ENCODE measurements at places on chromosomes 1 and 21.

GRCh38 chr1:217617126-217617525 lies 13.8 kb downstream of the GPATCH2 start:
- DNase-seq = no peak

- DNase-seq = no peak
Observed at GRCh38 chr1:186057086-186057485, 318.0 kb downstream of the TPR start.

GRCh38 chr1:29812408-29813135 lies 576.2 kb downstream of the PTPRU start:
- no peak for DNase-seq

DNA sequence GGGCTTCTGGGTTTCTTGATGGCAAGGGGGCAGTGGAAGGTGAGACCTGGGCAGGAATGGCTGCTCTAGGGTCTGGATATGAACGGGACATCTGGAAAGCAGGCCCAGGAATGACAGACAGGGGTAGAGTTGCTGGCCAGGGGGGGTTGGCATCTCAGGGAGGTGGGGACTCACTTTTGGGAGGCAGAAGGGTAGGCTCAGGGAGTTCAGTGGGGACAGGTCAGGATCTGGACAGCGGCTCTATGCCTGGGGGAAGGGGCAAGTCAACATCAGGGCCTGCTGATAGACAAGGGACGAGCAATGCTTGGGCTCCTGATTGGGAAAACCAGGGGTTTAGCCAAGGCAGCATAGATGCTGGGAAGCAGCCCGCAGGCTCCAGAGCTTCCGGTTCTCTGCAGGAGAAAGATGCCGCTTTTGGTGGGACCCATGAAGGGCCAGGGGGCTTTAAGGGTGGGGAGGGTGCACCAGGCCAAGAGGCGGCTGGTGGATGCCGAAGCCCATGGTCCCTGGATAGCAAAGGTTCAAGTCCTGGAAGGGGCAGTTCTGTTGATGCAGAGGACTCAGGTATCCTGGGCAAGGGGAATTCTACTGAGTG lies 21.9 kb downstream of the IGFN1 start:
- no peak for DNase-seq

GRCh38 chr1:95659588-95659987 lies 425.6 kb downstream of the RWDD3 start:
- no peak for DNase-seq

GRCh38 chr1:85061711-85062424 lies 13.6 kb upstream of the MCOLN3 start:
- DNase-seq = peak; percentile 92

GRCh38 chr1:101188331-101188730 lies 48.5 kb upstream of the S1PR1 start:
- no peak for DNase-seq

- no peak for DNase-seq
Observed at GRCh38 chr1:192303029-192303428, 13.8 kb upstream of the RGS21 start.

- no peak for DNase-seq
Observed at GRCh38 chr1:247114351-247115140, 10.4 kb upstream of the ZNF669 start.

GRCh38 chr1:173204693-173205092 lies 2.4 kb downstream of the TNFSF4 start:
- DNase-seq = no peak

DNA sequence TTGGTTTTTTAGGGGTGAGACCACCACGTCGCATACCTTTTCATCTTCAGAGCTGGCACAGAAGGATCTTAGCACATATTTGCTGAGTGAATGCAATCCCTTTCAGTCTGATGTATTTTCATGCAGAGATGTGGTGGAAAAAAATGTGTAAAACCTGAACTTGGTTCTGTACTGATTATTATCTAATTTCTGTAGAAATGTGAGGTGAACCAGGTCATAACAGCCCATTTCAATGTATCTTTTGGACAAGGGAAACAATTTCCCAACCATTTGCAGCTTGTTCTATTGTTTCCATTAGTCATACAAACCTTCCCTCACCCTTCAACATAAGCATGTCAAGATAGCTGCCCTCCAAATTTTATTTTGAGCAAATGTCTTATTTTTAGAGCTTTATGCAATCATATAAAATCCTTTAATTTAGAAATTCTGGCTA lies 46.8 kb upstream of the RUNX1 start:
- DNase-seq = no peak

- no peak for DNase-seq
Observed at GRCh38 chr1:211894312-211894711, 63.7 kb upstream of the LPGAT1 start.

DNA sequence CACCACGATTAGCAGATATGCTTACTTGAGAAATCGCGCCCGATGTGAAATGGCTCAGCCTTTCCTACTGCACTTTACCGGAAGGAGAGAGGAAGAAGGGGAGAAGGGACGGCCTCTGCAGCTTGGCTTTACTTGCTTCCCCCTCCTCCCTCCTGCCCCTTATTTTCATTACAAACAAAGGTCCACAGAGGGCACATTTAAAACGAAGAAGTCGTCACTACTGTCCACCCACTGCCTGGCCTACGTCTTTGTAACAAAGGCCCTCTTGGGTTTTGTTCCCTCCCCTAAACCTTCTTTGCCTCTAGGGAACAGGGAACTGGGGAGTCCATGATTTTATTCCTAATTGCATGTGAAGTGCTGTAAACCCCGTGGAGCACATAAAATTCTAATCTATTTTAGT lies 308.5 kb downstream of the LMX1A start:
- no peak for DNase-seq

GRCh38 chr21:46437096-46437498 lies 21.6 kb upstream of the DIP2A start:
- no peak for DNase-seq

DNA sequence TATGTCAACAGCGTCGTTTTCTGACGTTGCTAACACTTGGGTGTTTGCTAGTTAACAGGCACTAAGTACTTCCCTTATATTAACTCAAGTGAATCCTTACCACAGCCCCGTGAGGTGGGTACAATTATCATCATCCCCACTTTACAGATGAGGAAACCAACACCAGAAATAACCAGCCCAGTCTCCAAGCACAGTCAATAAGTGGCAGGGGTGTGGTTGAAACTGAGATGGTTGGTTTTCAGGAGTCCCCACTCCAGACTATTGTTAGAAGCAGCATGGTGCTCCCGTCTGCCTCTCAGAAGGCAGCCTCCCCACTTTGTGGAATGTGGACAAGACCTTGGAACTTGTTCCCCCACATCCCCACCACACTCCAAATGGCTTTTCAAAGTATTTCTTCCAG lies 45.7 kb upstream of the ACOT11 start:
- no peak for DNase-seq

DNA sequence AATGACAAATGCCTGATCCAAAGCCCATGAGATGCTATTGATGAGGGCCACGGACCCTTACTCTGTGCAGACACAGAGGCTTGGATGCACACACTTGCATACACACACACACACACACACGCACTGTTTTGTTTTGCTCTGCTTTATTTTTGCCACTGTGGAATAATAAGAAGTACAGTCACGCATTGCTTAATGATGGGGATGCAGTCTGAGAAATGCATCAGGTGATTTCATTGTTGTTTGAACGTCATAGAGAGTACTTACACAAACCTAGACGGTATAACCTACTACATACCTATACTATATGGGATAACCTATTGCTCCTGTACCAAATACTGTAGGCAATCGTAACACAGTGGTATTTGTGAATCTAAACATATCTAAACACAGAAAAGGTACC lies 104.4 kb downstream of the RHOU start:
- DNase-seq = no peak

GRCh38 chr1:31708324-31708723 lies 4.5 kb upstream of the COL16A1 start:
- no peak for DNase-seq

DNA sequence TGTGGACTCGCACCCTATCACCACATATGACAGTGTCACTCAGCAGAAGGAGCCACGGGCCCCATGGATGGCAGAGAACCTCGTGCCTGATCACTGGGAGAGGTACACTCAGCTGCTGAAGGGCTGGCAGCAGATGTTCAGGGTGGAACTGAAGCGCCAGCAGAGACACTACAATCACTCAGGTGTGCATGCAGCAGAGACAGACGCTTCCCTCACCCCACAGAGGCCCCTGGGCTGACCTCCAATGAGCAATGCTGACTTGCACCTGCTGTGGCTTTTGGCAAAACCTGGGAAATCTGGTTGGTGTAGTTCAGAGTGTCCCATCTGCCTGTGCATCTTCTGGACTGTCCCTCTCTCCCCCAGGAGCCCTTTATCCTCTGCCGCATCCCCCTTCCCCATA lies 51.9 kb downstream of the KIAA1614 start:
- DNase-seq = no peak

DNA sequence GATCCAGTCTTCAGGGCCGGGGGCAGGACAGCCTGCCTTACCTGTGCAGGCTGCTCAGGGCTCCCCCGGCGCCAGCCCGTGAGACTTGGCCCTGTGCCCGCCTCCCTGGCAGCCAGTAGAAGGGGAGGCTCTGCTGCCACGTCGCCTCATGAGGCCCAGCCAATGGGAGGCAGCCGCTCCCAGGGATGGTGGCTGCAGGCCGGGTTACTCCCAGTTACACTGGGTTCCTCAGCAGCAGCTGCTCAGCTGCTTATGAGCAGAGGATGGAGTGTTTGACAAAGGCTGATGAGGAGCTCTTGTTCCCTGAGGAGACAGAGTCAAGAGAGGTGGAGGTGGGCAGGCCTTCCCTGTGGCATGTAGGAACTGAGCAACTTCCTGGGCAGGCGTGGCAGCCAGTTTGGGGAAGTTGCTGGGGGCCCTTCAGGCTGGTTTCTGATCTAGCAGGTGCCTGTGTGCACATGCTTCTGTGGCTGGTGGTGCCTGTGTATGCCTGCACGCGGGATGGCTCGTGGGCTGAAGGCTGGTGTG lies 5.5 kb downstream of the MFSD2A start:
- peak; percentile 21 for DNase-seq

GRCh38 chr1:212610575-212610967 lies 2.0 kb downstream of the ATF3 start:
- DNase-seq = no peak

DNA sequence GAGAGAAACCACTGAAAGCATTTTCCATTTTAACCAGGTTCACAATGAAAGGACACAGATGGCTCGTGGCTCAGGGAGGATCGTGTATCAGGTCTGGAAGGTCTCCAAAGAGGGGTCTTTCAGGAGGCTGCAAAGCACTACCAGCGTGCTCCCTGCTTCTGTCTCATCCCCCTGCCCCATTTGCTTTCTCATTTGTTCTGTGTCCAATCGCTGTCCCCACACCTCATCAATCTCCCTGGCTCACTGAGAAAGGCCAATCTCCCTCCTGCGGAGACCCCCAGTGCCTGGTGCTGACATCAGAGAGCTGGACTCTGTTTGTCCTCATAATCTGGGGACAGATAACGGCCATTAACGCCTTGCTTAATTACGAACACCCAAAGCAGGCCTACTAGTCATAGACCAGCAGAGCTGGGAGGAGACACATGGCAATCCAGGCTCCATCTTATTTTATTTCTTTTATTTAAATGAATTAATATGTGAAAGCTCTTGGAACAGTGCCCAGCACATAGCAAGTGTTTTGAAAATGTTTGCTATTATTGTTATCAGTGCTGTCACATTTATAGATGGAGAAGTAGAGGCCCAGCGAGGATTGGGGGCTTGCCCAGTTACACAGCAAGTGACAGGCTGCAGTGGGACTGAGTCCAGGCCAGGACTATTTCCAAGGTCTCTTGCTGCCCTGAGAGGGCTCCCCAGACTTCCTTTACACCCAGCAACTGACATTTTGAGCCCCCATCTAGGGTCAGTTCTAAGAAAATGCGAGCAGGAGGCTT lies 341.0 kb upstream of the USP24 start:
- no peak for DNase-seq

GRCh38 chr1:234272656-234273312 lies 100.5 kb upstream of the COA6 start:
- DNase-seq = no peak

DNA sequence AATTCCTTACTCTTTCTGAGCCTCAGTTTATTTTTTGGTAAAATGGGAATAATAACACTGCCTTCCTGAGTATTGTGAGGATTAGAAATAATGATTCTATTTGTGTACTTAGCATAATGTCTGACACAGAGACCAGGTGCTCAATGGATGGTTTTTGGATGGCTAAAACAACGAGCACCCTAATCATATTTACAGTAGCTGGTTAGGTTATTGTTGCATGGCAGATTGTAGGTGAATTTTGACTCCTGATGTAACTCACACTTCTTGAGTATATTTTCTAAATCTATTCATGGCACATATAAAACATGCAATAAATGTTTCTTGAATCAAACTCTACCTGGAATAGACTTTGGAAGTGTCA lies 11.9 kb upstream of the DUSP10 start:
- DNase-seq = no peak

- no peak for DNase-seq
Observed at GRCh38 chr1:179938752-179939151, 15.9 kb upstream of the CEP350 start.

GRCh38 chr1:74328851-74329250 lies 93.7 kb downstream of the TNNI3K start:
- DNase-seq = no peak

DNA sequence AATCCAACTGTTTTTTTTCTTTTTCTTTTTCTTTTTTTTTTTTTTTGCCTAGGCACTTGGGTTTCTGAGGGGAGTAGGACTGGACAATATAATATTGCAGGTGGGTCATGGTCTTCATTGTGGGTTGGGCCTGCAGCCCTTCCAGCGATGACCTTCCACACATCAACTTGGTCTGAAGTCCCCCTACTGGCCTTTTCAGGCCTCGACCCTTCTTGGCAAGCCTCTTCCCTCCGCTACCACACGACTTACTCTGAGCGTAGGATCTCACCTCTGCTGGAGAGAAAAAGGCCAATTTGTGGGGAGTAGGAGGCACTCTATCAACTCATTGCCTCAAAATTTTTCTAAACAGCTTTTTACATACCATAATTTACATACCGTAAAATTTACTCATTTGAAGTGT lies 51.1 kb upstream of the GRIK3 start:
- DNase-seq = peak; percentile 4

DNA sequence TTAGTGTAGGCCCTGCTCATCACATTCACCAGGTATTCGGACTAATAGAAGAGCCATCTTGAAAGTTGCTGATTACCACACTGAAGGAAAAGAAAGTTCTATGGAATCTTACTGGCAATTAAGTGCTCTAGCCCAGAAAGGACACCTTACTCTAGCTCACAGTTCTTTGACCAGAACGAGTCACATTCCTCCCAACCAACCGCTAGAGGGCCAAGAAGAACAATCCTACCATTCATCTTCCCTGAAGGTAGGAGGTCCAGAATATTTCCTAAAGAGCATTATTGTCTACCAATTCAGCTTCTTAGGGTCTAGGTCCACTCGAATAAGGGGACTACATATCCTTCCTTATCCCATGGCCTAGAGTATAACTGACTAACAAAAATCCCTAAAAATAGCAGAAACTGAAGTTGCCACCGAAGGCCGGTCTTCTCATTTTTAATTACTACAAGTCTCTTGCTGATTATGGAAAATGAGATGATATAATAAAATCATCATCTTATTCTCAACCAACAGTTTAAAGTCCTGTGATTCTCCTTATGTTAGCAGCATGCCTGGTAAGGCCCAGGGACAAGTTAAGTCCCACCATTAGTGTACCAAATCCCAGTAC lies 2.7 kb upstream of the FMO1 start:
- DNase-seq = peak; percentile 15

GRCh38 chr1:201228011-201228983 lies 37.7 kb downstream of the IGFN1 start:
- no peak for DNase-seq

Measured in dermis microvascular lymphatic vessel endothelial cell (primary cell).